SHP77 (cell line): ENCODE measurements at places on chromosomes 6 and 20.

DNA sequence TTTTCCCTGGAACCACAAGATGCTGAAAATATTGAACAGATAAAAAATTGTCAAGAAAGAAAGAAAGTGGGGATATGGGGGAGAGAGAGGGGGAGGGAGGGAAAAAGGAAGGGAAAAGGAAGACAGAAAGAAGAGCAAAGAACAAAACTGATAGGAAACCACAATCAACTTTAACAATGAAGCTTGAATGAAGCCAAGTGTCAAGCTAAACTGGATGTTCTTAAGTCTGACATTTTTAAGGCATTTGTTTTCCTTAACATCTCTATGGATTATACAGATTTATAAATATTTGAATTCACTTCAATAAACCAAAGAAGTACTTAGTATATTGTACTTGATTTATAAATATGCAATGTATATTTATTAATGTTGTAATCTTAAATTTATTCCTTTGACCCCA lies 197.6 kb upstream of the SMLR1 start:
- DNase-seq = no peak

- no peak for DNase-seq
Measured at GRCh38 chr6:113679051-113679450, 178.1 kb upstream of the MARCKS start.

- DNase-seq = no peak
Measured at GRCh38 chr6:112931832-112932231, 584.7 kb downstream of the RFPL4B start.

- DNase-seq = no peak
Measured at GRCh38 chr6:126054802-126055201, 68.5 kb downstream of the TRMT11 start.

DNA sequence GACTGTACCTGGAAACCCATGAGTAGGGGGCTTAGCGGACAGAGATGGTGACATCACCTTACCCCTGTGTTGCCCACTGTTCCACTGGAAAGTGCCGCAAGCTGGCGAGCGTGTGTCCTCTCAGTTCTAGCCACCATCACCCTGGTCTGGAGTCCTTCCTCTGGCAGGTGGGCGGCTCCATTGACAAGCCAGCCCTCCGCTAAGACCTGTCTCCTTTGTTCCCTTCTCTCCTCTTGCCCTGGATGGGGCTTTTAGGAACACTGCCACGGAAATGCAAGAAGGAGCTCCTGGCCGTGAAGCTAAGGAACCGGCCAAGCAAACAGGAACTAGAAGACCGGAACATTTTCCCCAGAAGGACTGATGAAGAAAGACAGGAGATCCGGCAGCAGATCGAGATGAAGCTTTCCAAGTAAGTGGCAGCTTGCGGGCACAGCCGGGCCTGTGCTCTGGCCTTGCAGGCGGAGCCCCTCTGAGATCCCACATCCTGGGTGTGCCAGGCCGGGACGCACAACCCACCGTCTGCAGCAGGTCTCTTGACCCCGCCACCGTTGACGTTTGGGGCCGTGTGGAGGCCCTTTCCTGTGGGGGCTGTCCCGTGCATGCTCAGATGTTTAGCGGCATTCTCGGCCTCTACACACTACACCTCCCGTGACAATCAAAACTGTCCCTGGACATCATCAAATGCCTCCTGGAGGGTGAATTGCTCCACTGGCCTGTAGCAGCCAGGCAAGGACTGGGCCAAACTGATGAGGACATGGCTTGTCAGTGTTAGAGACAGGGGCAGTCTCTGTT lies 127.5 kb downstream of the SYCP2 start:
- DNase-seq = no peak

GRCh38 chr6:166640342-166641043 lies 13.4 kb upstream of the RPS6KA2 start:
- DNase-seq = no peak

DNA sequence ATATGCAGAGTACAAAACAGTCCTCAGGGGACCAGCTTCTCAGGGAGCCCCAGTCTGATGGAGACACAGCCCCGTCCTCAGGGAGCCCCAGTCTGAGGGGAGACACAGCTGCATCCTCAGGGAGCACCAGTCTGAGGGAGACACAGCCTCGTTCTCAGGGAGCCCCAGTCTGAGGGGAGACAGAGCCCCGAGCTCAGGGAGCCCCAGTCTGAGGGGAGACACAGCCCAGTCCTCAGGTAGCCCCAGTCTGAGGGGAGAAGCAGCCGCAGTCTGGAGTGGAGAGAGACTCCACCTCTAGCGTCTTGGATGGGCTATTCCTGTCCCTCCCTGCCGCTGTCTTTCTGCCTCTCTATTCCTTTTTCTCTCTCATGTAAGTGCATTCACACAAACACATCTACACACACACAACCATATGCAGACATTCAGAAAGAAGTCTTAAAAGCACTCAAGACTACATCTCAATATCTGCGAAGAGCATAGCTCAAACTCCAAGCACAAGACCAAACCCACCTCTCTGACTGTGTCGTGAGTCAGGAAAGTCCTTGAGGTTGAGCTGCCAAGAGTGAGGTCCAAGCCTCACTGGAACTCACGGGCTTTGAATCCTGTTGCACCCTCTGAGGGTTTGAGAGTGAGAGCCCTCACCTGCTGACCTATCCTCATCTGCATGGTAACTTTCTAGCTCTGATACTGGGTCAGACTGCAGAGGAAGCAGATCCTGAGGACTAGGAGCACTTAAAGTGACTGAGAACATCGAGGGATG lies 53.1 kb upstream of the SAYSD1 start:
- DNase-seq = no peak

GRCh38 chr6:41455410-41455809 lies 90.8 kb upstream of the FOXP4 start:
- no peak for DNase-seq

GRCh38 chr20:63491635-63492230 lies 7.2 kb downstream of the EEF1A2 start:
- no peak for DNase-seq

DNA sequence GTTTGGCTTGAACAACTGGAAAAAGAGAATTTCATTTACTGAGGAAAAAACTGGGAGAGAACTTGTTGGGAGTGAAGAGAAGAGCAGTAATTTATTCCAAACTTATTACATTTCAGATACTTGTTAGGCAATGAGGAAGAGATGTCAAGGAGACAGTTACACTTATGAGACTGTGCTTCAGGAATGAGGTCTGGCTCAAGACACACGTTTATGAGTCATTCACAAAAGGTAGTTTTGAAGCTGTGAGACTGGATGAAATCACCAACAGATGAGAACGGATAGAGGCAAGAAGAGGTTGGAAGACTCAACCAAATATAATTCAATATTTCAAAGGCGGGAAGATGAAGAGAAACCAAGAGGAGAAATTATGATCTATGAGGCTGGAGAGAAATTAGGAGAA lies 70.6 kb upstream of the DEFB112 start:
- no peak for DNase-seq

DNA sequence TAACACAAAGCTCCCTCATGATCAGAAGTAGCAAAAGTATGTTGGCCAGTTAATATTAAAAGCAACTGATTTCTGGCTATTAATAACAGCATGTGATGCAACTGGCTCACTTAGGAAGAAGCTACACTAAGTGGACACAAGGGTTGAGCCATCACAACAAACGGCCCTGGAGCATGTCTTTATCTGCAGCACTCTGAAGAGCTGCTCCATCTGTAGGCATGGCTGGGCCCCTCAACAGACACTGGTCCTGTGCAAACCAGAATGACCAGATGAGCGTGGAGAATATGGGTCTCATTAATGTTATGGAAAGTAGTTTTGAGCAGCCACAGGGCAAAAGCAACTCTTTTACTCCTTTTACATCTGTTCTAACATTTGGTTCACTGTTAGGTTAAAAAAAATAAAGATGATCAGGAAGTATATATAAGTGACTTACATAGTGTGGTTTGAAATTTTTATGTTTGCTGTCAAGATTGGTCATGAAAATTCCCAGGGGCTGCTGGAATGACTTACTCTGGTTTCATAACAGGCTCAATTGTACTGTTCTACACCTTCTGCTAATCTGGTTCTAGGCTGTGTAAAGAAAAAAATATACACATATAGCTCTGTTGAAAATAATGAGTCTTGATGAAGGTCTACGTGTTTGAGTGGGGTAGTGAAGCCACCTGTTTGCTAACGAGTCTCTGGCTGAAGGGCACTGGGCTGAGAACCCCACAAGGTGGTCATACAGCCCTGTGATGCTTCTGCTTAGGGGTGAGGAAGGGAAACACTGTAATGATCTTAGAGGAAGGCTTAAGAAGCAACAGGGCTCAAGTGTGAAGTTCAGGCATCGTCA lies 58.1 kb downstream of the INSM1 start:
- no peak for DNase-seq

DNA sequence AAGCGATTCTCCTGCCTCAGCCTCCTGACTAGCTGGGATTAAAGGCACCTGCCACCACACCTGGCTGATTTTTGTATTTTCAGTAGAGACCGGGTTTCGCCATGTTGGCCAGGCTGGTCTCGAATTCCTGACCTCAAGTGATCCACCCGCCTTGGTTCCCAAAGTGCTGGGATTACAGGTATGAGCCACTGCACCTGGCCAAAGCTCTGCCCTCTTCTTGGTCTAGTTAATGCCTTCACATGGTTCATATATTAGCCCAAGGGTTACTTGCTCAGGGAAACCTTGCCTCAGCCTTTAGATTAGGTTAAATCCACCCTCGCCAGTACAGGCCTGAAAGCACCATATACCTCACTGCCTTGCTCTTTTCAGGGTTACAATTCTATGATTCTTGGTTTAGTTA lies 26.1 kb downstream of the TSHZ2 start:
- no peak for DNase-seq

DNA sequence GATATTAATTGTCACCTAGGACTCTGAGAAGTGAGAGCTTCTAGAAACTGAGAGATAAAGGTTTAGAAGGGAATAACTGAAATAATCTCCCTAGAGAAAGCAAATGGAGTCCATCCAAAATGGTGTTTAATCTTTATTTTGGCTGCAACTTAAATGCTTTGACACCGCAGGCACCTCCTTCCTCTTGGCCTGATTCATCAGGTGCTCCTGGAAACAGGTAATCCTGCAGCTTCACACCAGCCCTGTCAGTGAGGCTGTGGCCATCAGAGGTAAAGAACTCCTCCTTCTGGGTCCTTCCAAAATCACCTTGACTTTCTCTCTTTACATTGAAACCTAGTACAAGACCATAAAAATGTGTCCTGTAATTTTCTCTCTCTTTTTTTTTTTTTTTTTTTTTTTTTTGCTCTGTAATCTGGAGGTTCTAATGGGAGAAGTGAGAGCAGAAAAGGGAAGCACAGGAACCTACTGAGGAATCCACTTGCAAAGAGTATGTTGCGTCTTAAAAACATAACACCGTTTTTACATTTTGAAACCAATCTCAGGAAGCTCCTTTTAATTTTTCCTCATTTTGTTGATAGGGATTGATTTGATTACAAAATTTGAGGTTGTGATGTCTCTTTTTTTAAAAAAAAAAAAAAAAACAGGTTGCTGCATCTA lies 124.2 kb downstream of the LRRC1 start:
- no peak for DNase-seq

DNA sequence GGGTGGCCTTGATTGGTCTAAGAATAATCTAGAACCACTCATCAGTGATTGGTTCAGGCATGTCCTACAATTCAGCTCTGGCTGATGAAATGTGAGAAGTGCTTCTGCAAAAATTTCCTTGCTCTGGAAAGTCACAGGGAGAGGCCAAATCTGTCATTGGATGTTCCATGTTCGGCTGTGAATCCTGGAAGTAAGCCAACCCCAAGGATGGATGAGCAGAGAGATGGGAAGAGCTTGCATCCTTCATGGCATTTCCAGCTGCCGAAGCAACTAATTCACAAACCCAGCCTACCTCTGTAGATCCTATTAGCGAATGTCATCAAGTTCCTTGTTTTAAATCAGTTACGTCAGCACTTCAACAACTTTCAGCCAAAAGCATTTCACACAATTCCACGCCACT lies 187.2 kb upstream of the SOX4 start:
- no peak for DNase-seq

GRCh38 chr6:108363889-108364313 lies 69.0 kb downstream of the AFG1L start:
- no peak for DNase-seq

GRCh38 chr6:126170978-126171382 lies 168.9 kb upstream of the CENPW start:
- DNase-seq = no peak

- no peak for DNase-seq
Measured at GRCh38 chr6:10408457-10408856, 6.4 kb downstream of the TFAP2A start.

DNA sequence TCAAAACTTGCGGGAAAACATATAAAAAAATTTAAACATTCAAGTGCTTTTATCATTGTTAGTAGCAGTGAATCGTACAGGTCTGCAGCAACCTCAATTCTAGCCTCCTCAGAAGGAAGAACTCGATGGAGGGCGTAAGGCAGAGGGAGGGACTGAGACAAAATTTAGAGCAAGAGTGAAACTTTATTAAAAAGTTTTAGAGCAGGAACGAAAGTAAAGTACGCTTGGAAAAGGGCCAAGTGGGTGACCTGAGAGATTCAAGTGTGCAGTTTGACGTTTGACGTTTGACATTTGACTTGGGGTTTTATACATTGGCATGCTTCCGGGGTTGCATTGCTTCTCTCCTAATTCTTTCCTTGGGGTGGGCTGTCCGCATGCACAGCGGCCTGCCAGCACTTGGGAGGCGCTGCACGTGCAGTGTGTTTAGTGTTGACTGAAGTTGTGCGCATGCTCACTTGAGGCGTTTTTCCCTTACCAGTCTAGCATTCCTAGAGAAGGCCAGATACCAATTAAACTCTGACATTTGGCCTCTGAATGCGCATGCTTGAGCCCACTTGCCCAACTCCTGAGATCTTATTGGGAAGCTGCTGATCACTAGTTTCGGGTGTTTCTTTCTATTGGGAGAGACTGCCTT lies 82.6 kb downstream of the TBX18 start:
- no peak for DNase-seq

DNA sequence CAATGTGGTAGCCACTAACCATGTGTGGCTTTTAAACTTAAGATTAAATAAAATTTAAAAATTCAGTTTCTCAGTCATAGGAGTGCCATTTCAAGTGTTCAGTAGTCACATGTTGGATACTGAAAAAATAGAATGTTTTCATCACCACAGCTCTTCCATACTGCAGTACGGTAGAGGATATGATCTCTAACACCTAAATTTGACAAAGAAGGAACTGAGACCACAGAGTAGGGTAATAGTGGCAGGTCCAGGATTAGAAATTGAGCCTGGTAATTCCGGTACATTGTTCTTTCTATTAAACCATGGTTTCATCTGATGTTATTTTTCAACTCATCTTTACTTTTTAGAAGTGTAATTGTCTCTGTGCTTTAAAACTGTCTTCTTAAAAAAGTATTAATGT lies 104.0 kb downstream of the CD2AP start:
- no peak for DNase-seq
